Fibroblast of skin of right quadriceps (primary cell): ENCODE measurements at places on chromosomes 5 and 9.

GRCh38 chr5:24644761-24645160 is at the start of gene CDH10:
Gene CDH10 (minus strand): TSS chr5:24644978. CDS start chr5:24593490, 51,488 bp downstream.
- DNase-seq = peak; percentile 44

DNA sequence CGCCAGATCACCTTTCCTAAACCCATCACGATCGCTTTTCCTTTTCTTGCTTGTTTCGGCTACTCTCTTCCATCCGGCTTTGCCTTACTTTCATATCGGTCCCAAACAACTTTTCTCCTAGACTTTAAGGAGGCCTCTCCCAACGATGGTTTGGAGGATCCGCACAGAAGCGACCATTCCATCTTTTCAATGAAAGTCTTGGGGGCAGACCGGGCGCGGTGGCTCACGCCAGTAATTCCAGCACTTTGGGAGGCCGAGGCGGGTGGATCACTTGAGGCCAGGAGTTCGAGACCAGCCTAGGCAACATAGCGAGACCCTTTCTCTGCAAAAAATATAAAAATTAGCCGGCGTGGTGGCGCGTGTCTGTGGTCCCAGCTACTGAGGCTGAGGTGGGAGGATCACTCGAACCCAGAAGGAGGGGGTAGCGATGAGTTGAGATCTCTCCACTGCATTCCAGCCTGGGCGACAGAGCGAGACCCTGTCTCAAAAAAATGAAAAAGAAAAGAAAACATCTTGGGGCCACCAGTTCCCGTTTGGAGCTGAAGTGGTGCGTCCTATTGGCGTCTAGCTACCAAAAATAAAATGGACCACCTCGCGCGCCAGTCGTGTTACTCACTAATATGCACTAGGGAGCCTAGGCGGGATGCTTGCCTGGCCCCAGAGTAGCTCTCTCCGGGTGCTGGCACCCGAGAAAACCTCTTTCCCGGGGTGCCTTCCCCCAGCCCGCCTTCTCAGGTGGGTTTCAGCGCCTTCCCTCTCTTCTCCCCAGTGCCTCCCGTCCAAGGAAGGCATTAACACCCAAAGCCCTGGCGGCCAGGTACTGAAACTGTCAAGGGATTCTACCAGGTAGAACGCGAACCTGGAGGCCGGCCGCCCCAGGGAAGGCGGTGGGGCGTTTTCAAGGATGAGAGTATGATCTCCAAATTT is 800 bp upstream of the AP3B1 start:
- DNase-seq = peak; percentile 6

DNA sequence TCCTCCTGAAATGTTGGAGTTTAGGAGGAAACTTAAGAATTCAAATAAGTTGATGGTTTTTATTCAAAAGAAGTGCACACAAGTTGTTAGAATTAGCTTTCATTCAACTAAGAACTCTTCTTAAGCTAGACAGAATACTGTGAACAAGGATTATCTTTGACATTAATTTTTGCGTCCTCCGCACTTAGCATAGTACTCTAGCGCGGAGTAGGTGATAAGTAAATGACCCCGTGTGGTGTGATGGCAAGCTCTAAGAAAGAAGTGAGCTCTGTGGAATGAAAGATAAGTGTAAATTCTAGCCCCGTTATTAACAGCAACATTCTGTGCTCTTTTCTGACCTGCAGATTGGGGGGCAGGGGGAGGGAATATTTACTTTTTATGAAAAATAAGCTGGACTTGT is 1.0 kb downstream of the BRIX1 start:
- no peak for DNase-seq

- peak; percentile 67 for DNase-seq
Measured at GRCh38 chr5:9715891-9716335, 85.8 kb upstream of the TAS2R1 start.
